ENCODE measurements at places on chromosomes 12 and 14.

DNA sequence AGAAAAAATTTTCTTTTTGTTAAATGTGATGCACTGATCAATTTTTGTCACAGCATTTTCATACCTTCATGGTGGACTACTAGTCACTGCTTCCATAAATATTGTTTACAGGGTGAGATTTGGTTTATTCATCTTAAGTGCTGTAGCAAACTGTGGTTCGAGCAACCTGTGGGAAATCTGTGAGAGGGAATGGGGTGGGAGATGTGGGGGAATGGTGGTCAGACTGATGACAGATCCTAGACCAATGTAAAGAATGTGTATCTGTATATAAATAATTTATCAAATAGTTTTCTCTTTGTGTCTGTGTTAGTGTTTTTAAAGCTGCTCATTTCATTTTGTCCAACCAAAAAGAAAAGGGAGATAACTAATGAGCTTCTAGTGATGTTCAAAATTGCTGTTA, 26.7 kb downstream of the CSRP2 start:
- DNase-seq, result no peak

DNA sequence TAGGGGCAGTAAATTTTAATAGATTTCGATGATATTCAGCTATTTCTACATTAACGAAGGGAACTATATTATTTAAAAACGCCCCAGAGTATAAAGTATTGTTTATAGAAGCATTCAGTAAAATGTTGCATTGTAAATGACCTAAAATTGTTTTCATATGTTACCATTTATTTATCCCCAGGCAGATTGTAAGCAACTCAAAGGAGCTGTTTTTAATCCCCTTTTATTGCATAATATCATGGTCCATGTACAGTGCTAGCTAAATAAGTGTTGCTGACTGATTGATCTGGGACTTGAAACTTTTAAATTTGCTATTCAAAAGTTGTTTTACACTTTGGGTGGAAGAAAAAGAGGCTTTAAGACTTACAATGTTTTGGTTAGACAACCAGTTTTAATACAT, 199.0 kb upstream of the SLC38A2 start:
- no peak for DNase-seq

DNA sequence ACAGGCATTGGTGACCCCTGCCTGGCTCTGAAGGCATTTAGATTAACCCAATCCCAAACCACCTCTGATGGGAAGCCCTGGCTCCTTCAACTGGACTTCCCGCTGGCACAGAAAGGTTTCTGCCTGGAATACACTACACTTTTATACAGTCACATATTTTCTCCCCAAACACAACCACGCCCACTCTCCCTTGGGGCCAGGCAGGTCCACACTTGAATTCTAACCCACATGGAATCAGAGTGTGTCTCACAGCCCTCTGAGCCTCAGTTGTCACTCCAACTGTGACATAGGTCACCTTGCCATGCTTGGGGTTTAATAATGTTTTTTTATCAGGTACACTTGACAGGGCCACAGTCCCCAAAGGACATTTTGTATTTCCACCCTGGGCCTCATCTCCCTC, 368.6 kb downstream of the BCL11B start:
- DNase-seq, result no peak

- DNase-seq, result no peak
These were observed 3.5 kb downstream of the EPYC start for GRCh38 chr12:91001306-91001705.

GRCh38 chr14:65369560-65369959, 43.0 kb upstream of the FUT8 start:
- DNase-seq, result no peak

GRCh38 chr12:132172619-132173018, 28.4 kb downstream of the NOC4L start:
- DNase-seq, result no peak

DNA sequence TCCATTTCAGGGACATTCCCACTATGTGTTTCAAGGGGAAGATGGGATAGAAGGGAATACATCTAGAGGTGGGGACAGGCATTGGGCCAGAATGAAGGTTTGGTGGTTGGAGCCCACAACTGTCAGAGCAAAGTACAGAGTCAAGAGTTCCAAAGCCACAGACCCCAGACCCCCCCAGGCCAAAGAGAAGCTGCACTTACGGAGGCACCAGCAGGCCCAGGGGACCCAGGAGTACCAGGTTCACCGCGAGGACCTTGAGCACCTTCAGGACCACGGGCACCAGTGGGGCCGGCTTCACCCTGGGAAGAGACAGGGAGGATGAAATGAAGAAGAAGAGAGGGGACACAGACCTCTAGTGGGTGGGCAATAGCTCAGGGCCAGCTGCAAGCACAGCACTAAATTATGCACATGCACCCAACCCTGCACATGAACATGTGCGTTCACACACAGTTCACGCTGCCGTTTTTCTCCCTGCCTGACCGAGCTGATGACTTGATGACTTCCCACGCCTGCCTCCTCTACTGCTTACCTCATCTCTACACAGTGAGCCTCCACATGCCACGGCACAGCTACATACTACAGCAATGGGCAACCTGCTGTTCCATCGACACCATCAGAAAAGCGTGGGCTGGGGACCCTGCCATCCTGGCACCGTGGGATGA, 16.7 kb downstream of the COL2A1 start:
- peak; percentile 77 for DNase-seq
